ENCODE measurements at places on chromosomes 16 and 17.

DNA sequence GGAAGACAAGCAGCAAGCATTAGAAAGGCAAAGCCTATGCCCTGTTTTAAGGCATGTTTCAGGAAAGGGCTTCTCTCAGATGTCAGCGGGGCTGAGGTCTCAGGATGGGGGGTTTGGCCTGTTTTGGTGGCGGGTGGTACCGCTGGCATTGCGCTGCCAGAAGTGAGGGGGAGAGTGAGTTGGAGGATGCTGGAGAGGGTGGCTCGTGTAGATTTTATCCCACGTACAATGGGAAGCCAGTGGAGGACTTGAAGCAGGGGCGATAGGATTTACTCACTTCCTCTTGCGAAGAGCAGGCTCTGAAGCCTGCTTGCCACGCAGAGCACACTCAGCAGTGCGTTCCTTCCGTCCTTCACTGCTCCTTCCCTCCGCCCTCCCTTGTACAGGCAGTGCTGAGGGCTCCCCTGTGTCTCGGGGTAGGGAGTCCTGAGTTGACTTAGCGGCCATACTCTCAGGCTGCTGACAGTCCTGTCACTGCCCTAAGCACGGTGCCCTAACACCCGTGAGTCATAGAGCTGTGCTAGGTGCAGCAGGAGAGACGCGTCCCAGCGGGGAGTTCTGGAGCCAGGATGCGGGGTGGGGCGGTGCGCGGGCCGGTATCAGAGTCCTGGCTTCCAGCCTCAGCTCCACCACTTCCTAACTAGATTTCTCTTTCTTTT, 113.1 kb downstream of the SNX29 start:
- peak; percentile 36 for DNase-seq

DNA sequence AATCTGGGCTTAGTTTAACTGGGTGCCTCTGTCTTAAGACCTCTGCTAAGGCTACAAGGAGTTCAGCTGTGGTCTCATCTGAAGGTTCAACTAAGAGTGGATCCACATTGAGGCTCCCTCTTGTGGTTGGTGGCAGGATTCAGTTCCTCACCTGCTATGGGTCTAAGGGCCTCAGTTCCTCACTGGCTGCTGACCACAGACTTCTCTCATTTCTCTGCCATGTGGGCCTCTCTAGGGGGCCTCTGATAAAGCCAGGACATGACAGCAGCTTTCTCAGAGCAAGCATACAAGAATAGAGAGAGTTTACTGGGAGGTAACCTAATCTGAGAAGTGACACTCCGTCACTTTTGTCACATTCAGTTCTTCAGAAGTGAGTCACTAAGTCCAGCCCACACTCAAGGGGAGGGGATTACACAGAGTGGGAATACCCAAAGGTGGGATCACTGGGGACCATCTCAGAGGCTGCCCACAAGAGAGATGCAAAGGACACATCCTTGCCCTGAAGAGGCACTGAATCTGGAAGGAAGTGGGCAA, 19.2 kb upstream of the ABAT start:
- DNase-seq, result peak; percentile 35

GRCh38 chr16:14458576-14458975, 171.5 kb downstream of the PARN start:
- no peak for DNase-seq

GRCh38 chr17:49963626-49964302, 5.2 kb upstream of the DLX4 start:
- no peak for DNase-seq

- DNase-seq, result no peak
Observed at GRCh38 chr17:11853321-11854151, 143.7 kb downstream of the ZNF18 start.

GRCh38 chr17:35167046-35167445, 19.4 kb downstream of the UNC45B start:
- no peak for DNase-seq

GRCh38 chr17:80035687-80035936, at the start of gene TBC1D16:
TSS of gene TBC1D16 (minus strand) at chr17:80035872. CDS start at chr17:80013547, 22,325 bp downstream.
- DNase-seq, result no peak

DNA sequence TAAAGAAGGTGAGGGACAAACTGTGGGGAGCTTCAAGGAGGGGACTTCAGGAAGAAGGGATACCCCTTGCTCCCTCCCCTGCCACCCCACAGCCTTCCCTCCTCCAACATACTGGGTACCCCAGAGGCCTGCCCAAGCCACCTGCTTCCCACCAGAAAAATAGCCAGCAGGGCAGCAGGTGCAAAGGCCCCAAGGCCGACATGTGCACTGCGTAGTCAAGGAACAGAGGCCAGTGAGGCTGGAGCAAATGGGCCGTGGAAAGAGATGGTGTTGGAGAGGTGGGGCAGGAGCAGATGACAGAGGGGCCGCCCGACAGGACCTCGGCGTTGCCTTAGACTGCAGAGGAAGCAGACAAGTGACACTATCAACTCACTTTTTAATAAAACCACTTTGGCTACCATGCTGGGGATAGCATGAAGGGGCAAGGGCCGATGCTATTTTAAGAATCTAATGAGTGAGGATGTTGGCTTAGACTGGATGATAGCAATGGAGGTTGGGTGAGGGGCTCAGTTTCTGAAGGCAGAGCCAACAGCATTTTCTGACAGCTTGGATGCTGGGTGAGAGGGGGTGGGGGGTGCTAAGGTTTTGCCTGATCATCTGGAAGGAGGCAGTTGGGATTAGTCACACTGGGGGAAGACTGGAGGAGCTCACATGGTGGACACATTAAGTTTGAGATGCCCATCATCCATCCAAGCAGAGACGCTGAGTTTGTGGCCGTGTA, 72.8 kb upstream of the TOB1 start:
- no peak for DNase-seq

DNA sequence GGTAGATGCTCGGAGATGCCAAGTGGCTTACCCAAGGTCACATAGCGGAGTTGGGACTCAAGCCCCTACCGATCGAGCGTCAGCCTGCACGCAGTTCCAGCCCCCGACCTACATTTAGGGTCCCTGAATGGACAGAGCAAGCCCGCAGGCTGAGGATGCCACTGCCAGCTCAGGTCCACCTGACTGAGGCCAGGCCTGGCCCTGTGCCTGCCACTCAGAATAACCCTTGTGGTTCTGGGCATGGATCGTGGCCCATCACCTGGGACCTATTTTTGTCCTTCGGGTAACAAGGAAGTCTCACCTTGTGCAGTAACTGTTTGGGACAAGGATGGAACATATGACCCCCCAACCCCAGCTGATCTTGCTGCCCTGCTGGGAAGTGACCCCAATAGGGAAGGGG, 17.1 kb downstream of the CDH16 start:
- DNase-seq, result no peak

DNA sequence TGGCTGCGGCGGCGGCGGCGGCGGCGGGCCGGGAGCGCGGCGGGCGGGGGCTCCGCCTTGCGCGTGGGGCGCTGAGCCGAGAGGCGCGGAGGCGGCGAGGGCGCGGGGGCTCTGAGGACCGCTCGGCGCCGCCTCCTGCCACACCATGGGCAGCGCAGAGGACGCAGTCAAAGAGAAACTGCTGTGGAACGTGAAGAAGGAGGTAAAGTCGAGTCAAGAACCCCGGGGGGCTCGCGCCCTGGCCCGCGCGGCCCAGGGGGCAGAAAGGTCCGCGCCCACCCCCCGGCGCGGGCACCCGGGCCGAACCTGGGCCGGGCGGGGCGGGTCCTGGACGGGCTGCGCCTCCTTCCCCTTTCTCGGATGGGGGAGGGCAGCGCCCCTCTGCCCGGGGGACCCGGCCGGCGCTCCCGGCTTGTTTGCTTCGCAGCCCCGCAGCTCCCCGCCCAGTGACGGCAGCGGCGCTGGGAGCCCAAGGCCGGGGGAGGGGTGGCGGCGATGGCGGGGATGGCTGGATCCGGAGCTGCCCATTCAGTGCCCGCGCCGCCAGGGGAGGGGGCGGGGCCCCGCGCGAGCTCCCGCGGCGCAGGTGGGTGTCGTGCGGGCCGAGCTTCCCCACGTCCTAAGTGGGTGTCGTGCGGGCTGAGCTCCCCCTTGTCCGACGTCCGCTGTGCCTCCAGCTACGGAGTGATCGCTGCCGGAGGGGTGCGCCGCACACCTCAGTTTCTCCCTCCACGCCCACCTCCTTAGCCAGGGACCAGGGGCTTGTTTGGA, 428 bp downstream of the SGSM2 start:
- DNase-seq, result no peak

GRCh38 chr17:45146890-45147580, 1.2 kb upstream of the HEXIM1 start:
- DNase-seq, result peak; percentile 93

GRCh38 chr16:25097276-25097975, 14.1 kb upstream of the LCMT1 start:
- DNase-seq, result no peak

GRCh38 chr16:68843482-68844210, at the start of gene TANGO6:
TSS of gene TANGO6 (plus strand) at chr16:68843531. CDS start at chr16:68843618, 87 bp downstream.
- DNase-seq, result peak; percentile 81

DNA sequence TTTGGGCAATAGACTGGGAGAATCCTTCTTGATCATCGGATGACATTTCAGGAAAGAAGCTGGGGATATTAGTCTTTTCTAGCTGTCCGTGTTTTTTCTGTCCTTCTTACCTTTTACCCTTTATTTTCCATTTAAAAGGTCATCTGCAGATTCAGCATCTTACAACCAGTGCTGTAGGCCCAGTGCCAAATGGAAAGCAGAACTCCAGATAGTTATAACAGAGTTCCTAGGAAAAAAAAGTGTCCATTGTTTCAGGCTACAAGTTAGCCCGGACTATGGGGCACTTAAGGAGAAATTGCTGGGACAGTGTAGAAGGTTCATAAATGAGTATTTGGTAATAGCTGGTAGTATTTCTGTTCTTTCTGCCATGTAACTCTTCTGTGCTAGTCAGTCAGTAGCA, 28.4 kb downstream of the LDHD start:
- no peak for DNase-seq

DNA sequence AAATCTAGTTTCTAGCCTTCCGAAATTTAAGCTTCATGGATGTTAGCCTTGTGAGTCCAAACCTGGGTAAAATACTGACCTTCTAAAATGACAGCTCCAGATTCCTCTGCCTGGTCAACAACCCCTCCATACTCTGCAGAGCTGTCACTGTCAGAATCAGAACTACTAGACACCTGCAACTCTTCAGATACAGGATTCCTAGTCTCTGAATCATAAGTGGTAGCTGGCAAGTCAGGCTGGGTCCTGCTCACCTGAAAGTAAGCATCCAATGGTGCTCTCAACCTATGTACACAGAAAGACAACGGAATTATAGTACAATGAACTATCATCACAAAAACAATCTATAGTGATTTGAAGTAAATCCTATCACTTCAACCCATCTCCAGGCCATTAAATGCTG, 14.8 kb downstream of the RFWD3 start:
- no peak for DNase-seq

- no peak for DNase-seq
Observed at GRCh38 chr17:73600103-73600871, 44.0 kb downstream of the SDK2 start.

DNA sequence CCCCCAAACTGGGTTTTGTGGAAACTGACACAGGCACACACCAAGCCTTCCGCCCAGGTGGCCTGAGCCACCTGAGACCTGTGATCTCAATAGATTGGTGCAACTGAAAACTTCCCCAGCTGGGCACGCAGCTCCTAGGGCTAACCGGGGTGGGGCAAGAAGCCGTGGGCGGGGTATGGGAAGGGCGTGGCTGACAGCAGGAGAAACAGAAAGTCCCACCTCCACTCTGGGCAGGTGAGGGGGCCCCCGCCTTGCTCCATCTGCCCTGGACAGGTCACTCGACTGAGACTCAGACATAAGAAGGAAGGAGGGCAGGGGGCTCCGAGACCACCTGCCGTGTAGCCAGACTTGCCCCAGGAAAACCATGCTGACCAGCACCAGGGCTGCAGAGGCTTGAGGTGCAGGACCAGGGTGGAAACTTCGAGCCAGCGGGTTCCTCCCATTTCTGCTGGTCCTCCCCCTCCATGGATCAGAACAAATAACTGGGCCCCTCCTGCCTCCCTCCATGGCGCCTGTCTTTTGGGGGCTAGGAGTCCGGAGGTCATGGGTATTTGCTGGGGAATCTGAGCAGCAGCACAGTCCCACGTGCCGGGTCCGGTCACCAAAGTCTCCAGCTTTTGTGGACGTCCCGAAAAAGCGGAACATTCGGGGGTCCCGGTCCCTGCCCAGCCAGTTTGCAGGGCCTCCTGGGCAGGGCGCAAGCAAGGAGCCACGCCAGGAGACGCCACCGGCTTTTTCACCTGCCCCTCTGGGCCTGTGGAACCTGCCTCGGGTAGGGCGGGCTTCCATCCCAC, 1.3 kb downstream of the TIMP2 start:
- peak; percentile 63 for DNase-seq

DNA sequence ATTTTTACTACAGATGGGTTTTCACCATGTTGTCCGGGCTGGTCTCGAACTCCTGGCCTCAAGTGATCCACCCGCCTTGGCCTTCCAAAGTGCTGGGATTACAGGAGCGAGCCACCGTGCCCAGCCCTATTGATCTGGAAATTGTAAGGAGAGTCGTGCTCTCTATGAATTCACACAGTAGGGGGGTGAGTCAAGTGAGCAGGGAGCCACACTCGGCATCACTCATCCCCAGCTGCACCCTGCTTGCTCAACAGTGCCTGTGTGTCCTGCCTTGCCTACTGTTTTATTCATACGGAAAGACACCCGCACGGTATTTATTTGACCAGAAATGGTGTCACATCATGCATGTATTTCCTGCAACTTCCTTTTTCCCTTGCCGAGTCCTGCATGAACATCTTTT, 157.2 kb upstream of the FOXF1 start:
- no peak for DNase-seq

- no peak for DNase-seq
Observed at GRCh38 chr17:75592348-75593020, 4.9 kb downstream of the MYO15B start.

GRCh38 chr17:75498726-75499213, 16.6 kb downstream of the CASKIN2 start:
- DNase-seq, result peak; percentile 97

DNA sequence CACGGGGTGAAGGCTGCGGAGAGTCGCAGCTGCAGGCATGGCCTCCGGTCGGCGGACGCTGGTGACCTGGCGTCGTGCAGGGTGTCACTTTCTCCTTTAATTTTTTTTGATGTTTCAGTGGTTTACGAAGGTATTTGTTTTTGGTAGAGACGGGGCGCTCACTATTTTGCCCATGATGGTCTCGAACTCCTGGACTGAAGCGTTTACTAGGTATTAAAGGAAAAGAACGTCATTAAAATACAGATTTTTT, 17.1 kb downstream of the ZNF213 start:
- peak; percentile 35 for DNase-seq

DNA sequence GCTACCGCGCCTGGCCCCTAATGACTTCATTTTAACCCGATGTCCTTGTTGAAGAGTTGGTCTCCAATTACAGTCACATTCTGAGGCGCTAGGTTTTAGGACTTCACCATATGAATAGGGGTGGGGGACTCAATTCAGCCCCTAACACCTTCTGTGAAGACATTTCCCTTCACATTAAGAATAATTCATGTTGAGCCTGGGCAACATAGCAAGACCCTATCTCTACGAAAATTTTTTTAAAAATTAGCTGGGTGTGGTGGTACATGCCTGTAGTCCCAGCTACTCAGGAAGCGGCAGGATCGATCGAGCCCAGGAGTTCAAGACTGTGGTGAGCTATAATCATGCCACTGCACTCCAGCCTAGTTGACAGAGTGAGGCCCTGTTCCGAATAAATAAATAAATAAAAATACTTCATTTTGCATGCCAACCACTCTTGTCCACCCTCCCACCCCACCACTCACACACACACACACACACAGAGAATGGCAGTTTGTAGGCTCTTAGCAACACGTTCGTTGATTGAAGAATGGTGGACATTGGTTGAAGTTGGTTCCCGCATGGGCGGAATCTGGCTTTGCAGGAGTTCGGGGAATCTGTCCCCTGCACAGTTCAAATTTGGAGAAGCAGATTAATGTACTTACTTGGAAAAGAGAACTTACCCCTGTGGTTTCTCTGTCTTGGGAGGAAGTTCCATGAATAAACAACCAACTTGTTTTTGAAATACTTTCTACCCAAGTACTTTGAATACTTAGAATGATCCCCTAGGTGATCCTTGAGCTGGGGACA, 27.8 kb upstream of the TVP23A start:
- no peak for DNase-seq

Measured in Kasumi-1 (cell line).